ENCODE measurements at places on chromosomes 3 and 15. TPM values are rescaled to one million over a fixed set of nuclear protein-coding genes. Genes with fewer than 3 reads are reported as not detected.

- no peak for DNase-seq
Measured at GRCh38 chr3:4447295-4447999, 19.6 kb downstream of the SUMF1 start.

DNA sequence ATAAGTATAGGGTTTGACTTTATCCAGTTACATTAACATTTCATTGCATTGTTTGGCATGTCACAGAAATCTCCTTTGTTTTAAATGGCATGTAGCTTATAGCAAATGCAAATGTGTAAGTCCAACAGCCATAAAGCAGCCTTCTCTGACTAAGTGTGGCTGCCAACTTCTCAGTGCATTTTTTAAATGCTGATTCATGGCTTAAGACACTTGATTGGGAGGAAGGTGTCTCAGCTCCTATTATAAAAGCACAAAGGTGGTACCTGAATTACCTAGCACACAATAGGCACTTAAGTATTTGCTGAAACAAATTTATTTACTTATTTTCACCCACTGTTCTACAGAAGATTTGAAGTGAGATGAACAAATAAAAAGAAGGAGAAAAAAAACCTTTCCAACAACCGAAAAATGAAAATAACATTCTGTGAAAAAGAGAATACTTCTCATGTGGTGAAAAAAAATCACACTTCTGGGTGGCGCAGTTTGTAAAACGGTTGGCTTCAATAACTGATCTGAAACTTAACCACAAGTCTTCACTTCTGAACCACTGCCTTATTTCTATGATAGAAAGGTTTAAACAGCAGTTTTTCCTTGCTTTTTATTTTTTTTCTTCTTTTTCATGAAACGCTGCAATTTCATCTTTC is 105.5 kb upstream of the ICE2 start:
- DNase-seq = no peak

DNA sequence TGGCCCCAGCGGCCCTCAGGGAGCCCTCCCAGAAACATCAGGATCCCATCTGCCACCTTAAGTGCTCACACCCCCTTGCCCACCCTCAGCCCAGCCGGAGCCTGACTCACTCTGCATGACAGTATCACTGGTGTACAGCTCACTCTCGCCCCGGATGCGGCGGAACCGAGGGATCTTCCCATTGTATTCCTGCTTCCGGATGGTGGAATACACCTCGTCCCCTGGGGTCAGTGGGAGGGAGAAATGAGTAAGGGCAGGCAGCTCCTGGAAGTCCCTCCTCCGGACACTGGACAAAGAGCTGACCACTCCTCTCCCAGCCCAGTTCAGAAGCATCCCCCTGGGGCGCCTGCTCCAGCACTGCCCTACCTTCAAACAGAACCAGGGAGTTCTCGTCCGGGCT is 16.5 kb downstream of the SEMA7A start:
- DNase-seq = no peak

DNA sequence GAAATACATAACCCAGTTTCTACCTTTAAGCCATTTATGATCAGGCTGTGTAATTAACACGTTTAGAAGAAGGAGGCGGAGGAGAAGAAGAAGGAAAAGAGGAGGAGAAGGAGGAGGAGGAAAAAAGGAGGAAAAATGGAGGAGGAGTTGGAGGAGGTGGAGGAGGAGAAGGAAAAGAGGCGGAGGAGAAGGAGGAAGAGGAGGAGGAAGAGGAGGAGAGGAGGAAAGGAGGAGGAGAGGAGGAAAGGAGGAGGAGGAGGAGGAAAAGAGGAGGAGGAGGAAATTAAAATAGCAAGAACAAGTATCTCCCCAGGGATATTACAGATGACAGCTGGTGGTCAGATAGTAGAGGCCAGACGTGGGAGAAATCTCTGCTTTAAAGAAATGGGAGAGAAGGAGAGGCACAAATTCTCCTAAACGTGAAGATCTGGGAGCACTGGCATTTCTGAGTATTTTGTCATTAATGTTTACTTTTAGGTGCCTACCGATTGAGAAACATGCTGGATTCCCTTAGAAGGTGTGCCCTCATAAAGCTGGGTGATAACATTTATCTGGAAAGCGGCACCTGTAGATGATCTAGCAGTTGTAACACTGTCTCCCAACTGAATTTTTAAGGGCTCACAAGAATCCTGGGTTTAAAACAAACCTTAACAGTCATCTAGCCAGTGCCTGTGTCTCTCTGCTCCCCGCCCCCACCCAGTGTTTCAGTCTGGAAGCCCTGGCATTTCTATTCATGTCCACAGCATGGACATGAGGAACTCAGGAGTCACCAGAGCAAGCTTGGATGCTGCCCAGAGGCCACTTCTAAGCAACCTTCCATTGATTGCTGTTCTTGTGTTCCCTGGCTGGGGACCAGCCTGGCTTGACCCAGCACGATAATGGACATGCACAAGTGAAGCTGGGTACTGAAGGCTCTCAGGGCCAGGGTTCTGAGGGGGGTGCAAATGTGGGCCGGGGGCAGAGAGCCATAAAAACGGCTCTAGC is 75.2 kb downstream of the CHRNA7 start:
- DNase-seq = no peak

DNA sequence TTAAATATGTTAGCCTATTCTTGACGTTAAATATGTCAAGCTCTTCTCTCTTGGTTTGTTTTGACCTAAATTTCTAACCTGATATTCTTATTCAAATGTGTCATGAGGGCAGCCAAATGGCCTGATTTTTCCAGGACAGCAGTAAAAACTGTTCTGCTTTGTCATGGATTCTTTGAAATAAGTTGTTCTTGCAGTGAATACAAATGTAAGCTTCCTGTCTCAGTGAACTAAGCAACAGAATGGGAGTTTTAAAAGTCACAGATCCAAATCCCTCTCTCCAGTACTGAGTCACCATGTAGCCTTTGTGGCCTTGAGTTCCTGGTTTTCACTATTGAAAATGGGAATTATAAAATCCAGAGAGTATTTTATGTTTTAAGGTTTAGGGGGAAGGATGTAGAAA is 301.8 kb downstream of the NLGN1 start:
- DNase-seq = no peak

GRCh38 chr3:47036145-47036544 is 56.7 kb downstream of the NBEAL2 start:
- DNase-seq = no peak

- DNase-seq = no peak
Measured at GRCh38 chr15:62835762-62836161, 206.8 kb upstream of the TPM1 start.

DNA sequence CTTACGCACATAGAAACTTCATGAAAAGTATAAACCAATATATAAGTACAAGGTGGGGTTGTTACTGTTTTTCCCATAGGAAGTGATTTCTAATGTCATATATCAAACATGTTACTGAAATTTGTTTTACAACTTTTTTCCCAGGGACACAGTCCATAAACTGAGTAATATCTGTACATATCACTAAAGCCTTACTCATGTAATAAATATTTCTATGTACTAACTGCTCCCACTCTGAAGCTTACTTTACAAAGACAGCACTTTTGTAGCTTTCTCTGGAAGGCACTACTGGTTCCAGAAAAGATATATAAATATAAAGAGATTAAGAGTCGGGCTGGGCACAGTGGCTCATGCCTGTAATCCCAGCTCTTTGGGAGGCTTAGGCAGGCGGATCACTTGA is 91.7 kb downstream of the MYO5A start:
- DNase-seq = no peak

- no peak for DNase-seq
Measured at GRCh38 chr15:64004056-64004455, 42.2 kb downstream of the DAPK2 start.

GRCh38 chr15:78061963-78062427 is 15.5 kb downstream of the TBC1D2B start:
- no peak for DNase-seq

DNA sequence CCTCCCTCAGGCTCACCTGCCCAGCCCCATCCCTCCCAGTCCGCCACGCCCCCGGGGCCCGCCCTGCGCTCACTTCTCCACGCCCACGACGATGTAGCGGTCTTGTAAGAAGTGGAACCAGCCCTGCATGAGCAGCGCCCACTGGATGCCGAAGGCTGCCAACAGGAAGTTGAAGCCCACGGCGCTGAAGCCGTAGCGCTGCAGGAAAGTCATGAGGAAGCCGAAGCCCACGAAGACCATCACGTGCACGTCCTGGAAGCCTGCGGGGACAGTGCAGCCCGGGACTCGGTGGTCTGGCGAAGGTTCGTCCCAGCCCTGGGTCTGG is 9.7 kb downstream of the RHCG start:
- DNase-seq = peak; percentile 14

DNA sequence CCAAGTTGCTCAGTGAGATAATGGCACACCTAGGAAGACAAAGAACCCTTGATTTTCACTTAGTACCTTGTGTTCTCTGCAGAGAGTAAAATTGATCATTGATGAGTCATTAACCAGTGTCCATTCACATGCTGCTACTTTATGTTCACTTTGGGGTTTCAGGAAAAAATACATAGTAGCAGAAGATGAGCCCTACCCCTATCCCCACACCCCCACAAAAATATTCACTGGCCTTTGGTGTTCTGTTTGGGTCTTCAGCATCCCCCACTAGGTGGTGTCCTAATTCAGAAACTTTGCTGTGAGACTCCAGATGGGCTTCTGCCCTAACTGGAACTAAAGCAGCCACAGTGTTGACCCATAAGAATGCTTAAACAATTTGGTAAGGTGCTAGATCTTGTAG is 178.8 kb downstream of the KLHL25 start:
- DNase-seq = no peak

- DNase-seq = no peak
Measured at GRCh38 chr3:177694951-177695350, 497.7 kb upstream of the TBL1XR1 start.

GRCh38 chr3:58093574-58094195 is 85.5 kb downstream of the FLNB start:
- no peak for DNase-seq

GRCh38 chr3:165225604-165226003 is 29.4 kb upstream of the SLITRK3 start:
- no peak for DNase-seq

Gene SLC22A13
- polyA plus RNA-seq = 0.22 TPM

Gene TGM5
- not detected for polyA plus RNA-seq

Gene FRMD5
- not detected for polyA plus RNA-seq

Gene CCR2
- polyA plus RNA-seq = 10.8 TPM

Gene BTBD1
- polyA plus RNA-seq = 37.2 TPM

Gene FAM174B
- polyA plus RNA-seq = 0.56 TPM

Gene LRTM1
- polyA plus RNA-seq = not detected

Gene MEIS2
- polyA plus RNA-seq = not detected

Gene OSBPL10
- polyA plus RNA-seq = 0.18 TPM

Gene TMEM115
- 14.5 TPM for polyA plus RNA-seq

Gene ZIC1
- polyA plus RNA-seq = not detected

Data from CD14-positive monocyte (primary cell).